Smooth muscle cell of the coronary artery (primary cell): ENCODE measurements at places on chromosomes 12 and 14. TPM values are rescaled to one million over a fixed set of nuclear protein-coding genes. Genes with fewer than 3 reads are reported as not detected.

Gene KRT8
- 0.70 and 67.9 TPM in 2 replicates for total RNA-seq

Gene CYP27B1
- total RNA-seq = 0.68 TPM in 1 of 2 replicates, not detected in the other

Gene STAB2
- 0.15 TPM in 1 of 2 replicates, not detected in the other for total RNA-seq

Gene COCH
- 0.12 and 0.15 TPM in 2 replicates for total RNA-seq

Gene GPR84
- not detected in 2 replicates for total RNA-seq

Gene SLCO1C1
- total RNA-seq = 0.75 TPM in 1 of 2 replicates, not detected in the other

Gene TEAD4
- total RNA-seq = 4.9 and 9.6 TPM in 2 replicates

Gene TBC1D30
- 0.08 and 0.47 TPM in 2 replicates for total RNA-seq

Gene RNASE7
- not detected in 2 replicates for total RNA-seq

Gene GLRX5
- 10.5 and 28.3 TPM in 2 replicates for total RNA-seq

Gene POLE
- total RNA-seq = 12.5 and 20.8 TPM in 2 replicates

Gene CLEC2D
- total RNA-seq = 0.60 and 2.5 TPM in 2 replicates

Gene PPP2R3C
- 14.0 and 27.1 TPM in 2 replicates for total RNA-seq

Gene DHRS2
- 0.08 and 0.12 TPM in 2 replicates for total RNA-seq
